ENCODE measurements at places on chromosomes 6 and 20. TPM values are rescaled to one million over a fixed set of nuclear protein-coding genes. Genes with fewer than 3 reads are reported as not detected.

- DNase-seq = no peak
Measured at GRCh38 chr6:34941421-34941820, 52.4 kb downstream of the ANKS1A start.

GRCh38 chr20:15494851-15495250, 1078.4 kb downstream of the KIF16B start:
- no peak for DNase-seq

- DNase-seq = no peak
Measured at GRCh38 chr6:168273441-168274036, 46.0 kb downstream of the DACT2 start.

DNA sequence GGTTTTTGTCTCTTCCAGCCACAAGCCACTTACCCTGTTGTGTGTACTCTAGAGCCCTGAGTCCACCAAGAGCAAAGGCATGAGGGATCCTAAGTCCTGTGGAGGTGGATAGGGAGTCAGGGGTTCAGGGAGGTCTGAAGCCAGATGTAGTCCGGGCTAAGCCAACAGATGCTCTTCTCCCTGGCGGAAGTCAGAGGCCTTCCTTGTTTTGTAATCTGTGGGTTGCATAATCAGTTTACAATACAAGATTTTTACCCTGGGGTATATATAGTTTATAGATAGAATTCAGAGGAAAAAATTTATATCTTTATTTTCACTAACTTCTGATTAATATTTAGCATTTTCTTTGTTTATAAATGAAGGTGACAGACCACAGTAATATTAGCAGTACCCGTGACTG, 9.2 kb downstream of the LAMP5 start:
- no peak for DNase-seq

HSPA12B gene
- not detected for total RNA-seq

DNA sequence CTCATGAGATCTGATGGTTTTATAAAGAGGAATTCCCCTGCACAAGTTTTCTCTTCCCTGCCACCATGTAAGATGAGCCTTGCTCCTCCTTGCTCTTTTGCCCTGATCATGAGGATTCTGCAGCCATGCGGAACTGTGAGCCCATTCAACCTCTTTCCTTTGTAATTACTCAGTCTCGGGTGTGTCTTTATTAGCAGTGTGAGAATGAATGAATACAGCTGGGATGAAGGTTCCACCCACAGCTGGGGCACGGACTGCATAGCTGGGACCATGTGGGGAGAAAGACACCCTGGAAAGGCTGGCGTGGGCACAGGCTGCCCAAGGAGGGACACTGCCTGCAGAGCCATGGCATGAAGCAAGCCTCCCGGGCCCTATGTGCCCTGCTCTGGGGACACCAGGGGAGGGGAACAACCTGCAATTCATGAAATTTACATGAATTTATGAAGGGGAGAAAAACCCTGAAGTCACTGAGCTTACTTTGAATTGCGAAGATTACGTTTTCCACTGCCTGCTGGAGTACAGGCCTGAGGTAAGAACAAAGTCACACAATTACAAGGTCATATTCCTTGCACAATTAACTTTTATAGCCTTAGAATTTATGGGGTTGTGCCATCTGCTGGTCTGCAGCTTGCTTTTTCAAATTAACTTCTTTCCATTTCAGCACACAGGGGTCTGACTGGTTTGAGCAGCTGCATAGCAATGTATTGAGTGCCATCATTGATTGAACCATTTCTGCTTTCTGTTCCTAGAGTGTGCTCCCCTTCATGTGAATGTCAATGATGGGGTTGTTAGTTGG, 46.2 kb downstream of the SLC22A1 start:
- DNase-seq = peak; percentile 6

GRCh38 chr20:61486198-61486597, 234.1 kb downstream of the CDH4 start:
- DNase-seq = no peak

DNA sequence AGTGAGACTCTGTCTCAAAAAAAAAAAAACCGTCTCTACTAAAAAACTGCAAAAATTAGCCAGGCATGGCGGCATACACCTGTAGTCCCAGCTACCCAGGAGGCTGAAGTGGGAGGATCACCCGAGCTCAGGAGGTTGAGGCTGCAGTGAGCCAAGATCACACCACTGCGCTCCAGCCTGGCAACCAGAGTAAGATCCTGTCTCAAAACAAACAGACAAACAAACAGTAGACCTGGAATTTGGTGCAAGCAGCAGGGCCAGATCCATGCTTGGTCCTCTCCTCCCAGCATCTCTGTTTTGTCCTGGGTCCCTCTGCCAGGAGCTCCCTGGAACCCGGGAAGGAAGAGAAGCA, 11.6 kb downstream of the RIPOR3 start:
- no peak for DNase-seq

DNA sequence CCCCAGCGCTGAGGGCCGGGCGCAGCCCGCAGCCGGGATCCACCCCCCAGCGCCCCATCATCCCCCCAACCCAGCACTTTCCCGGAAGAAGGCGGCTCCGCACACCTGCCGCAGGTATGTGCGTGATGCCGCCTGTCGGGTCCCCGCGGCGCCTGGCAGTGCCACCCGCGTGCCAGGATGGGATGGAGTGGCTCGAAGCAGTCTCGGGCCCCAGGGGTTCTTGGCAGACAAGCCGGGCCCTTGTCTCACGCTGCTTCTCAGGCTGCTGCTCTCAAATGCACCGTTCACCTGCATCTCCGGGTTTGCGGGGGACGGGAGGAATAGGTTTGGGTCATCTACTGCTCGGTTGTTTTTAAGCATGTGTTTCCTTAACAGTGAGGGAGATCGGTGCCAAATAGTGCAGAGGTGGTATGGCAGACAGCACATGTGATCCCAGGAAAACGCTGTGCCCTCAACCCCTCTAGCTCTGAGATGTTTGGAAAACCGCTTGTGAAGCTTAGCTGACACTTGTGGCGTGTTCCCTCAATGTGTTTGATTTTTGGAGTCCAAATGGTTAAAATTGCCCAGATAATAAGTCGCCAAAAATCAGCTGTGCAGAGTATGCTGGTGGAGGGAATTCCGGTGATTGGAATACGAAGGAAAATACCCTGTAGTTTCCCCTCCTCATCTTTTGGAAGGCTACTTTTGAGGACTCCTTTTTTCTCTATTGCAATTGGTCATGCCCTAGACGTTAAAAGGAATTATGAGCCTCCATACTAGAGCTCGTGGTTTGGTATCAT, 926 bp downstream of the MYLIP start:
- peak; percentile 13 for DNase-seq

DNA sequence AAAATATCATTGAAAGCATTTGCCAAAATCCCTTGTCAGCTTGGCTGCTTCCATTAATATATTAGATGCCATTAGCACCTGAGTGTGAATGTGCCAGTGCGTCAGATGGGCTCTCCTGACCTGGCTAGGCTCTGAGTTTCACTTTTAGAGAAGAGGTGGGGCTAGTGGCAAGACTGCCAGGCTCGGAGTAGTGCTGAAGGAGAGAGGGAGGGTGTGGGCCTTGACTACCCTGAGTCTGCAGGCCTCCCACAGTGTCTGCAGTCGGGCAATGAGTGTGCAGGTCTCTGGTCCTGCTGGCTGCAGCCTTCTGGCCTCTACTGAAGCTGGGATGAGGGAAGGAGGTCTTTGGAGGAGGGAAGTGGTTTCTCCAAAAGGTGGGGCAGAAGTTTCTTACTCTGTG, 34.6 kb upstream of the PNPLA1 start:
- no peak for DNase-seq

SLC22A16 gene
- not detected for total RNA-seq

LAMA2 gene
- total RNA-seq = under 0.01 TPM

DNA sequence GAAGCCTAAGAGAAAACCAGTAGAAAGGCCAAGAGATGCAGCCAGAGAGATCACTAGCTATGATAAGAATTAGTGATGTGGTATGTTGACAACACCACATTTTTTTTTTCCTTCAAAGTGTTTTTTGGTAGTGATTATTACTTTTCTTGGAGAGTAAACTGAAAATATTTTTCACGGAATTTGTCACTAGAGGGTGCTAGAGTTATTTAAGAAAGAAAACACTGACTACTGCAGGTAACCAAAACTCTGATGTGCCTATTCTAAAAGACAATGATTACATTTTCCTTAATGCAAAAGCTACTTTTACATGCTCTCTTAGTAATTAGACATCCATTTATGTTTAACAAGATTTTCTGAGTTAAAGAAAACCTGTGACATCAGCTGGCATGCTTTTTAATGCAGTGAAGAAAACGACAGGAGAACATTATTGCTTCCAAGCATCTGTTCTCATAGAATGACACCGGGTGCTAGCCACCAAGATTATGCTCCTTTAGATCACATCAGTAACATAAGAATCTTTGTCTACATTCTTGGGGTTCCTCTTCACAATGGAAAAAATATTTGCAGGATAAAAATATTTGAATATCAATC, 28.8 kb downstream of the RWDD2A start:
- DNase-seq = peak; percentile 52

GPX5 gene
- total RNA-seq = not detected

BACH2 gene
- total RNA-seq = 0.38 TPM

DNA sequence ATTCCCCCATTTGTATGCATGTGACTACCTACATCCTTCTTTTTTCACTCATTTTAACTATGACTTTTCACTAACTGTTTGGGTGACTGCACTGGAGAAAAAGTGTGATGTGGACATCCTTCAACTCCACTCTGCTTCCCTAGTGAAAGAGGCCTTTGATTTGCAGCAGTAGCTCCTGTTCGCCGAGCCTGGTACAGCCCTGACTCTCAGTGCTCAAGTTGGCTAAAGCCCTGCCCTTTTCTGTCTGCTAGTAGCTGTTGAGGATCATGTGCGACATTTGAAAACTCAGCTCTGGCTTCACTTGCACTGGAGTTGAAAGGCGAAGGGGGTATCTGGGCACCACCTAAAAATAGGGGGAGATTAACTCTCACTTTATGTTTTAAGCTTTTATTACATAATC, 42.1 kb downstream of the DAAM2 start:
- no peak for DNase-seq

GRCh38 chr6:52858416-52858815, 17.8 kb upstream of the GSTA5 start:
- DNase-seq = no peak

DNA sequence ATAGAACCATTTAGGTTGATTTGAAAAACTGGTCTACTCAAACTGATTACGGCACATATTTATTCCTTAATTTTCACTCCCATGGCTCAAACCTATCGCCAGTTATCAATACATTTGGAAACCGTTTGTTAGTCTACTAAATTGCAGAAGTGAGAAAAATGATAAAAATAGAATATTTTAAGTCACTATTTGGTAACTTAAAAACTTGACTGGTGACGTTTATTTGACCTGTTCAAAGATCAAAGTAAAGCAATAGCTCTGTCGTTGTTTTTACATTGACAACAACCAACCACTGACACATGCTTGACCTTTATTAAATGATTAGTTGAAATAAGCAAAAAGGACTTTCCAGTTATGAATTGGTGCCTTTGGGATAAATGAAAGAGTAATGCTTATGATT, 402.9 kb upstream of the MAP3K7 start:
- DNase-seq = no peak

NRN1 gene
- total RNA-seq = not detected

ETV7 gene
- not detected for total RNA-seq

DNA sequence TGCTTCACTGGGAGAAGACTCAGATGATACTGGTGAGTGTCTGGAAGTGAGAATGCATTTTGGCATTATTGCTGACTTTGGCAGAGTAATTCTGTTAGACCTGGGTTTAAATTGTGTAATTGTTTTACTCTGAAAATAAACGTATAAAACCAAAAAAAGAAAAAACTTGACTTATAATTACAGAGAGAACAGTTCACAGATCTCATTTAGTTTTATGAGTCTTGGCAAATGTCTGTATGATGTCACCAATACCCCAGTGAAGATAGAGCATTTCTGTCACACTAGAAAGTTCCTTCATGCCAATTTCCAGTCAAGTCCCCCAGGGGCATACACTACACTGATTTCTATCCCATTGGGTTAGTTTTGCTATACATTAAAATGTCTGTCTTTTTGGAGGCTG, 67.3 kb downstream of the SMAP1 start:
- DNase-seq = no peak

DNA sequence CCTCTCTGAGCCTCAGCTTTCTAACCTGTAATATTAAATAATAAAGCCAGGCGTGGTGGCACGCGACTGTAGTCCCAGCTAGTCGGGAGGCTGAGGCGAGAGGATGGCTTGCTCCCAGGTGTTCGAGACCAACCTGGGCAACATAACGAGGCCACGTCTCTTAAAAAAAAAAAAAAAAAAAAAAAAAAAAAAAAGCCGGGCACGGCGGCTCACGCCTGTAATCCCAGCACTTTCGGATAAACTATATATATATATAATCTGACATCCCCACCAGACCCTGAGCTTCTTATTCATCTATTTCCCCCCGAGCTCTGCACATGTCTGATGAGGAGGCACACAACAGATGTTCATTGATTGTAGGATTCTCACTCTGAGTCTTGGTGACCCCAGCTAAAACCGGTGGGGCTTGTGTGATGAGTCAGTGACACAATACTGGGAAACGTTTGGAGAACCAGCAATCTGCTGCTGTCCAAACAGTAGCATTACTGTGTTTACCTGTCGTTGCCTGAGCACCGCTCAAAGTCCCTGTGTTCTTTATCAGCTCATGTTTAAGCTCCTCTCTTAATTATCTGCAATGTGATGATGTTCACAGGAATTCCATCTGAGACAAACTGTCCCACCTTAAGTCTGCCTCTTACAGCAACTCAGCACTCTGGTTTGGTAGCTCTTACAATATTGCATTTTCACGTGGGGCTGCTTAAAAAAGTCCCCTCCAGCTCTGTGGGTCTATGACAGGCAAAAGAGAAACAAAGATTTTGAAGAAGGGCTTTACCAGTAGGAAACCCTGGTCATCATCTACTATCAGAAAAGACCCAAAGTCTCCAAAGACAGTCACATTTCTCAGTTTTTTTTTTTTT, 1.0 kb upstream of the SPATA2 start:
- peak; percentile 76 for DNase-seq

DEFB124 gene
- not detected for total RNA-seq

RNF144B gene
- total RNA-seq = 141 TPM

GRCh38 chr6:113651920-113652319, 205.2 kb upstream of the MARCKS start:
- no peak for DNase-seq

SLPI gene
- 854 TPM for total RNA-seq

EPHA7 gene
- total RNA-seq = not detected

MMP24 gene
- total RNA-seq = not detected

NRSN1 gene
- total RNA-seq = not detected

DNA sequence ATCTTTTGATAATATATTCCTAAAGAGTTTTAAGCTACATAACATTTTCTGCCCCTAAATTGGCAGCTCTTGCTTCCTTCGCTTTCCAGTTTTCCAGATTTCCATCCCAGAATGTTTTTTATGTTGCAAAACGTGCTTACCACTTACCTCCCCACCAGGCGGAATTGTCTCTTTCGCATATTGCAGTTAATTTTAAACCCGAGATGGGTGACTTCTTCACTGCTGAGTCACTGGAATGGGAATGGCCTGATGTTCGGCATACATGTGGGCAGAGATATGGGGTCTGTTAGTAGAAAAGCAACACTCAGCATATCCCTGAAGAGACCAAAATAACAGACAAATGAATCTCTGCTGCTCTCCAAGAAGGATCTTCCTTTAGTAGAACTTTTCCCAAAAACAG, 491.2 kb downstream of the PREX1 start:
- no peak for DNase-seq

SLC17A1 gene
- not detected for total RNA-seq

NOTCH4 gene
- 0.38 TPM for total RNA-seq

- DNase-seq = no peak
Measured at GRCh38 chr20:37229357-37229756, 32.3 kb downstream of the GHRH start.
